Epithelial cell of proximal tubule (primary cell): ENCODE measurements at places on chromosomes 7 and 10. TPM values are rescaled to one million over a fixed set of nuclear protein-coding genes. Genes with fewer than 3 reads are reported as not detected.

DNA sequence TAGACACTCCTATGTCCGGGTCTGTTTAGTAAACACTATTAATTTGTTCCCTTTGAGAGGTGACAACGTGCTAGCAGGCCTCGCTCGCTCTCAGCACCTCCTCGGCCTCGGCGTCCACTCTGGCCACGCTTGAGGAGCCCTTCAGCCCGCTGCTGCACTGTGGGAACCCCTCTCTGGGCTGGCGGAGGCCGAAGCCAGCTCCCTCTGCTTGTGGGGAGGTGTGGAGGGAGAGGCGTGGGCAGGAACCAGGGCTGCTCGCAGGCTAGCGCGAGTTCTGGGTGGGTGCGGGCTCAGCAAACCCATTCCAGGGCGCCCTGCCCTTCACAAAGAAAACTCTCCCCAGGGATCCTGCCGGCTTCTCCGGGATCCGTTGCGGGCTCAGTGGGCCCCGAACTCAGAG lies 144.4 kb upstream of the CDCA7L start:
- DNase-seq = no peak

SH2B2 gene
- 3.8 and 13.6 TPM in 2 replicates for total RNA-seq

DNA sequence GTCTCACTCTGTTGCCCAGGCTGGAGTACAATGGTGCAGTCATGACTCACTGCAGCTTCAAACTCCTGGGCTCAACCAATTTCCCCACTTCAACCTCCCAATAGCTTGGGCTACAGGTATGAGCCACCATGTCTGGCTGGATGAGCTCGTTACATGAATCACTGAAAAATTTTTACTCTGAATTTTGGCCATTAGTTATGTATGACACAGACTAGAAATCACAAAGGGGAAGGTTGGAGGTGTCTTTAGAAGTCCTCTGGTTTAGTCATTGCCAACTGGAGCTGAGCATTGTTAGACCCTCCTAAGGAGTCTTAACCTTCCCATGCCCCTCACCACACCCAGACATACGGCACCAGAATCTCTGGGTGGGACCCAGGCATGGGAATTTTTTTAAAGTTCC lies 34.7 kb downstream of the SVIL start:
- no peak for DNase-seq

DNA sequence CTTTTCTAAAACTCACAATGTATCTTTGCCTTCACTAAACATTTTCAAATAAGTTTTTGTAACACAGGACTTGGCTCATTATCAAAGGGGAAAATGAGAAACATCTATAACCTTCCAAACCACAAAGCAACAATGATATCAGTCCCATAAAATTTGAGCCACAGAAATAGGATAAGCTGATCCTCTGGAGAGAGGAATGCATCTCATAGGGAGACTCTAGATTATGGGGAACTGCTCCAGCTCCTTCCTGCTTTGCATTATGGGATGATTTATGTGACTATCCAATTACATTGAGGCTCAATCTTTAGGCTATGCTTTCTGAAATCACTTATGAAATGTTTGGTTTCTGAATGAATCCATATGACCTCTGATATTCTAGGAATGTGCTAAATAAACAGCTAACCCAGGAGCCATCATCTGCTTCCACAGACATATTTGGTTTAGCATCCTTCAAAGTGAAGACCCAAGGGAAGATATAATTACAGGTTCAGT lies 70.4 kb downstream of the CUBN start:
- DNase-seq = no peak

OPN4 gene
- not detected in 2 replicates for total RNA-seq

- no peak for DNase-seq
Observed at GRCh38 chr7:30969604-30969970, 5.8 kb downstream of the GHRHR start.

- DNase-seq = peak; percentile 30
Observed at GRCh38 chr7:94972296-94972695, 64.9 kb downstream of the PPP1R9A start.
